ENCODE measurements at places on chromosomes 11 and 22. TPM values are rescaled to one million over a fixed set of nuclear protein-coding genes. Genes with fewer than 3 reads are reported as not detected.

The NRXN2 gene
- 0.55 TPM for total RNA-seq

The MS4A6A gene
- total RNA-seq, result not detected

The SLCO2B1 gene
- not detected for total RNA-seq

The CHRM4 gene
- total RNA-seq, result 0.63 TPM

The MYBPC3 gene
- total RNA-seq, result not detected

The SLC22A6 gene
- total RNA-seq, result not detected

The PVALB gene
- not detected for total RNA-seq

The DGAT2 gene
- total RNA-seq, result 3.4 TPM

The SCARF2 gene
- 1.4 TPM for total RNA-seq

The SHISA8 gene
- 2.0 TPM for total RNA-seq

The OPCML gene
- total RNA-seq, result not detected

GRCh38 chr11:119578521-119579191 is 150.3 kb downstream of the NECTIN1 start:
- H3K4me1 ChIP-seq, result no peaks in the 10 kb centered on the region
- H3K27me3 ChIP-seq, result peaks cover 34% of the 10 kb centered on the region
- no peak overlapping the region for H3K4me3 ChIP-seq
- DNase-seq, result no peak
- H3K36me3 ChIP-seq, result no peaks in the 10 kb centered on the region

GRCh38 chr11:27388869-27389268 is 25.9 kb upstream of the CCDC34 start:
- no peak overlapping the region for H3K4me3 ChIP-seq
- no peak for DNase-seq
- H3K4me1 ChIP-seq, result peaks cover 7% of the 10 kb centered on the region

- H3K27me3 ChIP-seq, result no peaks in the 10 kb centered on the region
- H3K27ac ChIP-seq, result no peak overlapping the region
- no peaks in the 10 kb centered on the region for H3K36me3 ChIP-seq
- no peak overlapping the region for H3K4me3 ChIP-seq
- H3K4me1 ChIP-seq, result peaks cover 39% of the 10 kb centered on the region
- no peak for DNase-seq
Observed at GRCh38 chr11:1494650-1495049, 8.1 kb upstream of the MOB2 start.

GRCh38 chr11:114738954-114739353 is 60.6 kb downstream of the NXPE2 start:
- H3K4me3 ChIP-seq, result no peak overlapping the region
- H3K27ac ChIP-seq, result no peak overlapping the region
- H3K36me3 ChIP-seq, result no peaks in the 10 kb centered on the region
- H3K27me3 ChIP-seq, result peaks cover 8% of the 10 kb centered on the region

DNA sequence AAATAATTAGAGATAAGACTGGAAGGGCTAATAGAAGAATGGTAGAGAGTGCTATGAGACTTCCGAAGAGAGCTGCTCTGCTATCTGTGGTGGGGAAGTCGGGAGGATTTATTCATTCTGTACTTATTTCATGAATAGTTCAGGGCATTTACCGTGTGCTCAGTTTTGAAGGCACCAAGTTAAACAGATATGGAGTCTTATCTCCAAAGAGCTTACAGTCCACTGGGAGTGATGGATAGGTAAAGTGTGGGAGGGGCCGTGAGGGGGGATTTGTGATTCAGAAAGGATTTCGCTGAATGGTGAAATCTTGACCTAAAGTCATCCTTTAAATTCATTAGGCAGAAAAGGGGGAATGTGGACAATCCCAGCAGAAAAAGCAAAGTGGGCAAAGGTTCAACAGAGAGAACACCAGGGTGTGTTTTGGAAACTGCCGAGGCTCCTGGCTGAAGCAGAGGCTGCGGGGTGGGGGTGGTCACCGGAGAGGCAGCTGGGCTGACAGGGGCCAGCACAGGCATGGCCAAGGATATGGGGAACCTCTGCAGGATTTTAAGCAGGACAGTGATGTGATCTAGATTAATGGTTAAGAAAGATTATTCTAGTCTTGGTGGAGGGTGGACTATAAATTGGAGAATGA is 91.2 kb downstream of the UBASH3B start:
- peaks cover 39% of the 10 kb centered on the region for H3K27me3 ChIP-seq
- H3K4me1 ChIP-seq, result peaks cover 21% of the 10 kb centered on the region
- H3K4me3 ChIP-seq, result peak overlapping the region; percentile 68
- peak overlapping the region; percentile 93 for H3K27ac ChIP-seq
- H3K36me3 ChIP-seq, result no peaks in the 10 kb centered on the region

DNA sequence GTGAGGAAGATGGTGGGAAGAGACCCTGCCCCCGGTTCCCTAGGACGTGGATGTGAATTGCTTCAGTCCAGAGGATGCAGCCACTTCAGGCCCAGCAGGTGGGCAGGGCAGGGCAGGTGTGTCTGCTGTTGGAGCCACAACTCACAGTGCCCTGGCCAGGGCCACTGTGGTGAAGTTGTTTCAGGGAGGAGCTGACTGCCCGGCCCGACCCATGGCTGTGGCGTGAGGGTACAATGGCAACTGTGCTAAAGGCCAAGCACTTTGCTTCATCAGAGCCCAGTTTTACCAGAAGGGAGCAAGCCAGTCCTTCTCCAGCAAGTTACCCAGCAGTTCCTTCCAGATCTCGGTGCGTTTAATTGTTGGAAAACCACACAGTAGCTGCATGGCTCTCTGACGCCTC is 1174.4 kb downstream of the BRD1 start:
- no peaks in the 10 kb centered on the region for H3K27me3 ChIP-seq
- no peak for DNase-seq
- no peak overlapping the region for H3K27ac ChIP-seq
- no peaks in the 10 kb centered on the region for H3K36me3 ChIP-seq

DNA sequence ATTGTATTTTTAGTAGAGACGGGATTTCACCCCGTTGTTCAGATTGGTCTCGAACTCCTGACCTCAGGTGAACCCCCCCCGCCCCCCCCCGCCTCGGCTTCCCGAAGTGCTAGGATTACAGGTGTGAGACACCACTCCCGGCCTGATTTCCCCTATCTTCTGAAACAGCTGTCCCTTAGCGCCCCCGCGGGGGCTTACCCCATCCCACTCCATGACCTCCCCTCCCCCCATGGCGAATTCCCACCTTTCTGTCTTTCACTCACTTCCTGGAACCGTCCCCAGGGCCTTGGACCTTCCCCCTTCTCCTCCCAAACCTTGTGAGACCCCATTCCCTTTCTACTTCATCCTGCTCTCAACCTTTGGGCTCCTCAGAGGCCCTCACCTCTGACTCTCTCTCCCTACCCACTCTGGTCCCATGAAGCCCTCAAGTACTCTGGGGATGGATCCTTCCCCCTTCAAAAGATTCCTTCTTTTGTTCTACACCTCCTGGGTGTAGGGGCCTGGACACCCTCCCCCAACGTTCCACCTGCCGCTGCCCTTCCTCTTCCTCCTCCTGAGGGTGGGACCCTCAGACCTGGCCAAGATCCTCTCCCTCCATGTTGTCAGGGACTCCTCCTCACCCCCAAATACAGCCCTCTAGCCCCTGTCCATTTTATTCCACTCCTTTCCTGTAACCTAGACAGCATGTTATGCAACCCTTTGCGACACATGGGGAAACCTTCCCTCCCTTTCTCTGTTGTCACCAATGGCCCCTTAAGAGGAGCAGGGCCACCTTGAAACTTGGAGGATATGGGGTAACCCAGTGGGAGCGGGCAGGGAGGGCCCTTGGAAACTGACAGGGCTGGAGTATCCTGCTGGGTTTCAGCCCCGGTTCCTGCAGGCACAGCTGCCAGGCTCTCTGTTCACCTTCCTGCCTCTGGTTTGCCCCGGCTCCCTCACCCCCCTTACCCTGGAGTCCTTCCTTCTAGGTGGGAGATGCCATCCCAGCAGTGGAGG is 1.1 kb downstream of the PRDX5 start:
- DNase-seq, result no peak
- peaks cover 59% of the 10 kb centered on the region for H3K4me1 ChIP-seq
- H3K27me3 ChIP-seq, result no peaks in the 10 kb centered on the region
- H3K4me3 ChIP-seq, result peak overlapping the region; percentile 88

DNA sequence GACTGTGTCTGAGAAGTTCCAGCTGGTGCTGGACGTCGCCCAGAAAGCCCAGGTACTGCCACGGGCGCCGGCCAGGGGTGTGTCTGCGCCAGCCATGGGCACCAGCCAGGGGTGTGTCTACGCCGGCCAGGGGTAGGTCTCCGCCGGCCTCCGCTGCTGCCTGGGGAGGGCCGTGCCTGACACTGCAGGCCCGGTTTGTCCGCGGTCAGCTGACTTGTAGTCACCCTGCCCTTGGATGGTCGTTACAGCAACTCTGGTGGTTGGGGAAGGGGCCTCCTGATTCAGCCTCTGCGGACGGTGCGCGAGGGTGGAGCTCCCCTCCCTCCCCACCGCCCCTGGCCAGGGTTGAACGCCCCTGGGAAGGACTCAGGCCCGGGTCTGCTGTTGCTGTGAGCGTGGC is 47.9 kb downstream of the GRAMD4 start:
- DNase-seq, result no peak
- no peaks in the 10 kb centered on the region for H3K36me3 ChIP-seq
- no peaks in the 10 kb centered on the region for H3K27me3 ChIP-seq
- H3K4me1 ChIP-seq, result peaks cover 11% of the 10 kb centered on the region
- H3K27ac ChIP-seq, result no peak overlapping the region

- no peaks in the 10 kb centered on the region for H3K4me1 ChIP-seq
- DNase-seq, result no peak
- peaks cover 14% of the 10 kb centered on the region for H3K27me3 ChIP-seq
Observed at GRCh38 chr11:79431535-79431934, 9.3 kb downstream of the TENM4 start.

DNA sequence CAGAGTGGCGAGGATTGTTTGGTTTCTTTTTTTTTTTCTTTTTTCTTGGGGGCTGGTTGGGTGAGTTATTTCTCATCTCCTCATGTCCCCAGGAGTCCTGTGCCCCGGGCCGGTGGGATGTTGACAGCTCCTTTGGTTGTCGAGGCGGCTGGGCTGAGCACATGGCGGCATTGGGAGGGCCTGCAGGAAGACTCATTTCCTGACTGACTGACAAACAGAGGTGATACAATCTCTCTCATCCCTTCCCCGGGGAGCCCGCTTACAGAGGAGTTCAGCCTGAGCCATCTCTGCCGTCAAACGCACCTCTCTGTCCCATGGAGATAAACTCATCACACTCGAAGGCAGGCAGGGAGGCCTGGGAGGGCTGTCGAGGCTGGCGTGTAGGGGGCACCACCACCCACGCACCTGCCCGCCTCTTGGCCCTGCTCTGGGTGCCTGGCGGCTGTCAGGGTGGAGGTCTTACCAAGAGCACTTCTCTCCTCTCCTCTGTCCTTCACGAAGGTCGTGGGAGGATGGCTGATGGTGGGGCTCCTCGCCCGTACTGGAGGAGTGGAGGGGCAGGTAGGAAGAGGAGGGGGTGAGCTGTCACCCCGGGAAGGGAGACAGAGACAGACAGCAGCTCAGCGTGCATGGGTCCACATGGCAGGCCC is 60.0 kb upstream of the NECTIN1 start:
- no peak overlapping the region for H3K4me3 ChIP-seq
- H3K36me3 ChIP-seq, result no peaks in the 10 kb centered on the region
- no peak for DNase-seq

GRCh38 chr11:83361831-83362230 is 75.7 kb upstream of the CCDC90B start:
- H3K36me3 ChIP-seq, result no peaks in the 10 kb centered on the region
- no peaks in the 10 kb centered on the region for H3K27me3 ChIP-seq
- DNase-seq, result no peak

DNA sequence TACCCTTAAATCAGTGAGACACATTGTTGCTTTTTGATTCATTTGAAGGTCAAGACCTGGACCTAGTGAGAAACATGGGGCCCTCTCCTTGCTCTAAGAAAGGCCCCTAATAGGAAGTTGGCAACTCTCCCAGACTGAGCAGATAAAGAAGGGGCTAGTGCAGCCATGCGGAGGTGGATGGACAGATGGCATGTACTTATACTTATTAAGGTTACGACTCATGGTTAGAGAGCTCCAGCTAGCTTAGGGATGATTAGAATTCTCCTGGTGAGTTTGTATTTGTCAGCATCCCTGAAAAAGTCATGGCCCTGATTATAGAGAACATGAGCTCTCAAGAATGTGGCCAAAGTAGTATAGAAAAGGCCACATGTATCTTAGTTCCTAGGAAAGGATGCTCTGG is 112.1 kb upstream of the BDNF start:
- no peaks in the 10 kb centered on the region for H3K36me3 ChIP-seq
- H3K27ac ChIP-seq, result no peak overlapping the region
- H3K4me3 ChIP-seq, result no peak overlapping the region
- no peak for DNase-seq
- H3K27me3 ChIP-seq, result no peaks in the 10 kb centered on the region

DNA sequence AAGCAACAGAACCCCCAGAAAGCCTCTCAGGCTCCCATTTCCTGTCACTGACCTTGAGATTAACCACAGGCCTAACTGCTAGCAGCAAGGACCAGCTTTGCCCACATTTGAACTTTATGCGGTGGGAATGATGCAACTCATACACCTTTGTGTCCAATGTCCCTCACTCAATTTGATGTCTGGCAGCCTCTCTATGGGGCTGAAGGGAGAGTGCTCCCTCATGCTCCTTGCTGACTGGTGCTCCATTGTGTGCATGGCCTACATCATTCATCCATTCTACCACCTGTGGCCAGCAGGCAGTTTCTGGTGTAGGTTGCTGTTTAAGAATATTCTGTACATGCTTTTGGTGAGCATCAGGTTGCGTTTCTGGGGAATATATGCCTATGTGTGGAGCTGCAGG is 31.9 kb downstream of the KCNQ1OT1 start:
- H3K4me1 ChIP-seq, result no peaks in the 10 kb centered on the region
- no peak for DNase-seq
- no peak overlapping the region for H3K27ac ChIP-seq

DNA sequence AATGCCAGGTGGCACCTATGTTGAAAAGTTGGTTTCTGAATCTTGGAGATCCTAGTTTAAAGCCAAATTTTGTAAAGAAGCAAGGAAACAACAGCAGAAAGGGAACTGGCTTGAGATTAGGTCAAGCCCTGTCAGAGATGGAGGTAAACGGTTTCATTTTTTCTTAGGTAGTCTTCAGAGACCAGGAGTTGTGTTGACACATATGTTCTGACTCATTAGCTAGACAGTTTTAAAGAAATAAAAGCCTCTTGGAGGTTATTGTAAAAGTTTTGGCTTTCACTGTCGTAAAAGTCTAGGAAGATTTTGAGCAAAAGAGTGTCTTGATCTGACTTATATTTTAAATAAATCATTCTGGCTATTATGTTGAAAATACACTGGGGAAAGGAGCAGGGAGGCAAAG is 151.5 kb upstream of the CTSC start:
- peaks cover 15% of the 10 kb centered on the region for H3K4me1 ChIP-seq
- no peak overlapping the region for H3K27ac ChIP-seq
- H3K27me3 ChIP-seq, result peaks cover 7% of the 10 kb centered on the region
- H3K4me3 ChIP-seq, result no peak overlapping the region
- DNase-seq, result no peak

- H3K4me1 ChIP-seq, result peaks cover 82% of the 10 kb centered on the region
- H3K27me3 ChIP-seq, result no peaks in the 10 kb centered on the region
- peak overlapping the region; percentile 48 for H3K27ac ChIP-seq
- H3K36me3 ChIP-seq, result no peaks in the 10 kb centered on the region
Observed at GRCh38 chr11:11856638-11857037, 14.9 kb downstream of the USP47 start.

GRCh38 chr11:70543611-70544010 is 145.3 kb downstream of the CTTN start:
- H3K36me3 ChIP-seq, result no peaks in the 10 kb centered on the region
- DNase-seq, result no peak
- no peak overlapping the region for H3K27ac ChIP-seq
- H3K4me1 ChIP-seq, result no peaks in the 10 kb centered on the region
- no peaks in the 10 kb centered on the region for H3K27me3 ChIP-seq
- no peak overlapping the region for H3K4me3 ChIP-seq

- peaks cover 14% of the 10 kb centered on the region for H3K27me3 ChIP-seq
- H3K4me1 ChIP-seq, result peaks cover 21% of the 10 kb centered on the region
- H3K4me3 ChIP-seq, result peak overlapping the region; percentile 70
- DNase-seq, result no peak
- H3K27ac ChIP-seq, result peak overlapping the region; percentile 88
Observed at GRCh38 chr22:30078320-30079311, 1.6 kb upstream of the HORMAD2 start.

Measured in activated T-cell treated with anti-CD3 and anti-CD28 coated beads, Interleukin-2, amount 50 U/mL, for 72 hours (primary cell).